Activated naive CD8-positive, alpha-beta T cell treated with anti-CD3 and anti-CD28 coated beads, Interleukin-2, amount 10 ng/mL, durations not matched to agents 7 days and 5 days (primary cell): ENCODE measurements at places on chromosomes 12 and 14. TPM values are rescaled to one million over a fixed set of nuclear protein-coding genes. Genes with fewer than 3 reads are reported as not detected.
A peak's percentile ranks its signal among the peaks of the same experiment; 100 is the strongest.

- no peaks in the 10 kb centered on the region for H3K27me3 ChIP-seq
- H3K4me3 ChIP-seq: peak overlapping the region; percentile 100
- DNase-seq: no peak
- H3K27ac ChIP-seq: peak overlapping the region; percentile 100
- peaks cover 59% of the 10 kb centered on the region for H3K36me3 ChIP-seq
- H3K4me1 ChIP-seq: peaks cover 78% of the 10 kb centered on the region
Observed at GRCh38 chr12:6957151-6957701, 6.1 kb downstream of the PTPN6 start.

- peak overlapping the region; percentile 94 for H3K4me3 ChIP-seq
- peaks cover 49% of the 10 kb centered on the region for H3K4me1 ChIP-seq
- peak; percentile 70 for DNase-seq
Observed at GRCh38 chr14:102088012-102088792, 1.4 kb upstream of the HSP90AA1 start.

The ABCD2 gene
- 30.8 TPM for total RNA-seq

The C12orf56 gene
- not detected for total RNA-seq
